ENCODE measurements at places on chromosomes 12 and 14.

GRCh38 chr14:100620255-100621100 is 33.3 kb upstream of the BEGAIN start:
- DNase-seq: no peak

GRCh38 chr14:100146531-100147091 is 12.8 kb downstream of the DEGS2 start:
- DNase-seq: no peak

DNA sequence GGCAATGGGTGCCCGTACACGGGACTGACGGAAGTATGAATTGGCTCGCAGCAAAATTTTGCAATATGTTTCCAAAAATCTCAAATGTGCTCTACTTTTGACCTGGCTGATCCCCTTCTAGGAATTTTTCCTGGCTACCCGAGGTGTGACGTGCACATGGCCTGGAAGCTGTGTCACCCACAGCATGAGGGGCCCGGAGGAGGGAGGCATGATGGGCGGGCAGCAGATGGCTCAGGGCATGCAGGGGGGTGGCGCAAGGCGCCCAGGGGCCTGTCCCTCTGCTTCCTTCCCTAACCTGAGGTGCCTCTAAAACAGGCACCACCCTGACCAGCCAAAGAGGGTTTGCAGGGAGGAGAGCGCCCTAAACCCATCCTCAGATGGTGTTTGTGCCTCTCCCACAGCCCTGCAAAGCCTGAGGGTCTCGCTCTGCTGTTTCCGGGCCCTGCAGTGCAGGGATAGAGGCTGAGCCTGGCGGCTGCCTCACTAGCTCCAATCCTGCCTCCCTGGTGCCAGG is 6.7 kb downstream of the GPR132 start:
- no peak for DNase-seq

DNA sequence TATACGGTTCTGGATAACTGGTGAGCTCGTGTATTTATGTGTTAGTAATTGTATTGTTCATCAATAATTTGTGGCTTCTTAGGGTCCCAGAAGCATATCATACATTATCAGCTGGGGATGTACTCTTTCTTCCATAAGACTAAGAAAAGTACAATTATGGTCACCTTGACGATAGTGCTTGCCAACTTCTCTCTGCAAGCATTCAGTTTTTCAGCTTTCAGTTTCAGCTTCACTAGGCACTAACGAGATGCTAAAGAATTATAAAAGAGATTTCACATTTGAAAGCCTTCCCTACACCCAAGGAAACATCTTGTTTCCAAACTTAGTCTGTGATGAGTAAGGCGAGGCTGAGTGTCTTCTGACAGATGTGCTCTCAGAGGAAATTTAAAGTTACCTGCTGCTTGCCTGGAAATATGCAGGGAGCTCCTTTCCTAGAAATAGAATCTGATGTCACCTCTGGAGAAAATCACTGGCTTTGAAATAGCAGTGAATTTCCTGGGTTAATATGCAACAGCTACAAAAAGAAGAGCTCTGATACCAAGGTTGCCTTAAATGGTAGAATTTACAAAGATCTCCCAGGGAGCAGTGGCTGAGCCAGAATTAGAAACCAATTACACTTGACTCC is 1419.9 kb upstream of the TMEM132C start:
- no peak for DNase-seq

- DNase-seq: no peak
Observed at GRCh38 chr12:3305464-3305863, 185.5 kb upstream of the PRMT8 start.

GRCh38 chr14:80977221-80977620 is 21.8 kb downstream of the TSHR start:
- DNase-seq: no peak

DNA sequence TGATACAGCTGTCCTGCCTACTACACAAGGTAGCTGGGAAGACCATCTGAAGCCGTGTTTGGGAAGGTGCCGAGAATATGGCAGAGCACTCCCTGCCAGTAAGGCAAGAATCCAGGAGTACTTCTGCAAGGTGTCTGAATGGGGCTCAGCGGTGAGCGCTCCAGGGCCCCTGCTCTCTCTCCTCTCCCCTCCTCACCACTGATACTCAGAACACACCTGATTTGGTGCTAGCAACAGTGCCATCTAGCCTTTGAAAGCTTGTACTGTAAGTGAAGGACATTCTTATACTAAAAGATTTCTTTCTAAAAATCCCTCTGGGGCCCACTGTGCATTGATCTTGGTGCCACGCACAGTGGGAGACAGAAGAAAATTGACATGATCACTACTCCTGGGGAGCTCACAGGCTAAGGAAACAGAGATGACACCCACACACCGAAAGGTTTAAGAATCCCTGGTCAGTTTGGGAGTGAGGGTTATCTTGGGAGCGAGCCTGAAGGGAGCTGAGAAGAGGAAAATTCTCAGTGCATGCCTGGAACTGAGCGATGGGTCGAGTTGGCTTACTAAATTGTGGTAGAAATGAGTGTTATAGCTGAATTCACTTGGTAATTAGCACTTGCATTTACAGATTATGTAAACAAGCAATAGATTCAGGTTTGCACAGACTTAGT is 216.9 kb downstream of the NTF3 start:
- peak; percentile 57 for DNase-seq

GRCh38 chr12:83817730-83818129 is 1094.9 kb downstream of the SLC6A15 start:
- no peak for DNase-seq

GRCh38 chr12:116559162-116559935 is at the start of gene MAP1LC3B2:
Gene MAP1LC3B2 (plus strand): TSS chr12:116559381. CDS start chr12:116575943, 16,562 bp downstream.
- peak; percentile 95 for DNase-seq

DNA sequence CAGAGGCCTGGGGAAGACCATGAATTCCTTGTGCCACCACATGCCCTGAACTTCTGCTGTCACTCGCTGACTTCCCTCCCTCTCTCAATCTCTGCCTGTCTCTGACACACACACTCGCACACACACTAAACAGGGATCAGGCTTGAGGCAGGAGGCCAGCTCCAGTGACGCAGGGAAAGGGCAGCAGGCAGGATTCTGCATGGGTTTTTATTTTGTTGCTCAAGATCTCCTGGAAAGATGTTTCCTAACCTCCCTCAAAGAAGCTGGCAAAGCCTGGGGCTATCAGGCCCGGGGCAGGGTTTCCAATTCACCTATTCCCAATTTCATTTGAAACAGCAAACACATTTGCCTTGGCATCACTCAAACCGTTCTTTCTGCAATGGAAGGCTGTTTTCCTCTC is 27.7 kb upstream of the PEX5 start:
- no peak for DNase-seq

DNA sequence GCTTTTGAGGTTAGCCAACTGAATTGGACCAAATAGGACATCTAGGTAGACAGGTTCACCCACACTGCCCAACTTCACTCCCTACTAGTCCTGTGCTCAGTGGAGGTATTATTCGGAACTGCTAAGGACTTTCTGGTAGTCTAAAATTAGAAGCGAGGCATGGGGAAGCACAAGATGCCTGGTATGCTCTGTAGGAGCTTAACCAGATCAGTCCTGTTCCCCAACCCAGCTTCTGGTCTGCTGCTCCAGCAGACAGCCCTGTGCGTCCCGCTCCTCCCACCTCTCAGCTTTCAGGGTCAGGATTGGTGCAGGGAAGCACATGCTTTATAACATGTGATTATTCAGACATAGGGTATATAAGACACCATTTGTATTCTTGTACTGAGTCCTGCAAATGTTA is 31.2 kb downstream of the PRB3 start:
- DNase-seq: no peak

DNA sequence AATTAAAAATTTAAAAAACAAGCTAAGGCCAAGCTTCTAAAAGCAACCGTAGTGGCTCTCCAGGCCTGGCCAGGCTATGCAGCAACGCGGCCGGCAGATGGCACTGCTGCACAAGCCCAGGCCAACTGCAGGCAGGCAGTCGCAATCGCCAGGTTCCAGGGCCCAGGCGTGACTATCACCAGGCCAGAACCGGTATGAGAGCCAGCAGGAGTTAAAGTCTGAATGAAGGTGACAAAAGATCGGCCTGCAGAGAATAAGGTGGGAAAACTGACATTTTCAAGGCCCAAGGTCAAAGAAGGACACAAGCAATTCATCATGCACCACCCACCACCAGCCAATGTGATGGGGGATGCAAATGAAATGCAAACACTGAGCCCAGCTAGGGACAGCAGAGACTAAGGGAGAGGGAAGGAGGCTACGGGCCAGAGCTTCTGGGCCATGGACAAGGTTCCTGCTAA is 43.6 kb upstream of the ANO2 start:
- DNase-seq: peak; percentile 79

DNA sequence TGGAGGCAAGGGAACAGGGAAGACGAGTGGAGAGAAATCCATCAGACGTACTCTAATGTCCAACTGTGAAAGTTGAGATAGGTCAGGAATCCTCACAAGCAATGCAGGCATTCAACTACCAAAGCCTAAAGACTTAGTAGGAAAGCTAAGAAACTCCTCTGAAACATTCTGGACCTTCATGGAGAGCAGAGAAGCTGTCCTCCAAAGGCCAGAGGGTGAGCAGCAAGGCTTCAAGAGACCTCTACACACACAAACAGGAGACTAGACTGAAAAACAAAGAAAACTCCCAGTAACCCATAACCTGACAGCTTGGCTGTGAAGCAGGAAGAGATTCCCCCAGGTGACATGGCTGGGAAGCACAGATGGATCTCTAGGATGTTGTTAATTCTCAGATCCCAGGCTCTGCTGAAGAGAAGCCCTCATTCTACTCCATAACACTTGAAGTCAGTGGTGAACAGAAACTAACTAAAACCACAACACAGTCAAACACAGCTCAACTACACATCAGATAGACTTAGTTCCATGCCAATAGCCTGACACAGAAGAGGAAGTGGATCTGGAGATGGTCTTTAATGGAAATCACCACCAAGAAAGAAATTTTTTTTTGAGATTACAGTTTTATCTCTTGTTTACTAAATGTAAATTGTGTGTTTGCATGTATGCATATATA is 23.2 kb upstream of the LYZ start:
- DNase-seq: no peak

GRCh38 chr12:53097564-53098353 is at the start of gene IGFBP6:
Gene IGFBP6 (plus strand): TSS chr12:53097667. CDS start chr12:53097718, 51 bp downstream.
- peak; percentile 87 for DNase-seq

DNA sequence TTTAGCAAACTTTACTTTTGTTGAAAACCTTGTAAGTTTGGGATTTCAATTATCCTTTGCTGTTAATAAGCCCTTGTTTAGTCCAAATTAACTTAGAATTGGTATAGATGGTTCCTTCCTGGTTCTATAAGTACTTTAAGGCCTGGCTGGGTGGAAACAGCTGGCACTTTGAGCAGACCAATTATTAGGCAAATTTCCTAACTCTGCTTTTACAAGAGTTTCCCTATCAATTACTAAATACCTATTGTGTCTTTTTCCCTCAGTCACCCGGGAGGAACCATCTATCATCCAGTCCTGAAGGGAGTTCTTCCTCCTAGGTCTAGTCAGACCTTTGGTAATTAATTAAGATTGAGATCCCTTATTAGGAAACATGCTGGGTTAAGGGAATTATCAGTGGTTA is 138.0 kb downstream of the SLC38A6 start:
- no peak for DNase-seq

- DNase-seq: peak; percentile 57
Observed at GRCh38 chr12:112868459-112869041, 38.2 kb upstream of the OAS1 start.

DNA sequence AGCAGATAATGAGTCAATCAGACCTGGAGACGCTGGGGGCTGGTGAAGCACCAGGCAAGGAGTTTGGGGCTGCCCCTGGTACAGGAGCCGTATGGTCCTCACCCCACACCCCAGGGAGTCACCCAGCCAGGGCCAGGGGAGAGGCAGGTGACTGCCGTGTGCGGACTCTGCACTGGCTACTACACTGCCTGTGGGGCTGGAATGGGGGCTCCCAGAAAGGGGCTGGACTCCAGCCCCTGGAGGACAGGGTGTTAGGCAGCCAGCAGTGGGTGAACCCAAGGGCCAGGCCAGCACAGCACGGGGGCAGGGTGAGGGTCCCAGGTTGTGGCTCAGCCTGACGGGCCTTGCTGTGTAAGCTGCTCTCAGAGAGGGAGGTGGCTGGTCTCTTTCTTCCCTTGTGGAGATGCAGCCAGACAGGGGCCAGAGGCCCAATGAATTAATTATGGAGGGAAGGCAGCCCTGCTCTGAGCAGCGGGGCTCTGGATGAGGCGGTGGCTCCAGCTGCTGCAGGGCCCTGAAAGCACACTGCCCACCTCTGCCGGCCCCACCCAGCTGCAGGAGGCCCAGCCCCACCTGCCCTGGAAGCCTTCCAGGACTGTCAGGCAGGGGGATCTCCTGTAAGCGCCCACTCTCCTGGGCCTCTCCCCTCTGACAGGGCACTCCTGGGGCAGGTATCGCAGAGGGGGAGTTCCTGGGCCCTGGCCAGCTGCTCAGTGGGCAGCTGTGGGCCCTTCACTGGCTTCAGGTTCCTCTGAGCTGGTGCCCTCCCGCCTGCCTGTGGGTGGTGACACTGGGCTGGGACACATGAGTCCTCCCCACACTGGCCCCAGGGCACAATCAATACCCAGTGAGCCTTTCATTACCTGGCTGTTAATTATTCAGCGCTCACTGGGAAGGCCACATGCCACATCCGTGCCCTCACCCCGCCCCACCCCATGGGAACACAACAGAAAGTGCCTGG is 142.5 kb upstream of the C14orf180 start:
- no peak for DNase-seq

- no peak for DNase-seq
Observed at GRCh38 chr12:57672801-57673200, 21.1 kb upstream of the OS9 start.

GRCh38 chr12:39161465-39162085 is 256.2 kb upstream of the CPNE8 start:
- DNase-seq: no peak

DNA sequence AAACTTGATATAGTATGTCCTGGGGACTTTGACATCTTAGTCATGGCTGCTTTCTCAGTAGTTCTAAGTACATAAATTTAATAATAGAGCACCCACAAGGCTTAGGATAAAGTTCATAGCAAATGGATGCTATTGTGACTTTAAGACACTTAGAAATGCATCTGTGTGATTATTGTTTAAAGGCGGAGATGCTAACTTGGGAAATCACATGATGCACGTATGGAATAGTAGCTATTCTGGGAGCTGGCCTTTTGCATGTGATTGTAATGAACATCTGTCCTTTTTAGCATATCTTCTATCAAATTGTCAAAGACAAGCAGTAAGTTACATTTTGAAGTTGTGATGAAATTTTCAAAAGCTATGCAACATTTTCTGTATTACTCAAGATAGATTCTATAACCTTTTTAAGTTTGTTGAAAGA is 46.7 kb upstream of the ATP2A2 start:
- no peak for DNase-seq

DNA sequence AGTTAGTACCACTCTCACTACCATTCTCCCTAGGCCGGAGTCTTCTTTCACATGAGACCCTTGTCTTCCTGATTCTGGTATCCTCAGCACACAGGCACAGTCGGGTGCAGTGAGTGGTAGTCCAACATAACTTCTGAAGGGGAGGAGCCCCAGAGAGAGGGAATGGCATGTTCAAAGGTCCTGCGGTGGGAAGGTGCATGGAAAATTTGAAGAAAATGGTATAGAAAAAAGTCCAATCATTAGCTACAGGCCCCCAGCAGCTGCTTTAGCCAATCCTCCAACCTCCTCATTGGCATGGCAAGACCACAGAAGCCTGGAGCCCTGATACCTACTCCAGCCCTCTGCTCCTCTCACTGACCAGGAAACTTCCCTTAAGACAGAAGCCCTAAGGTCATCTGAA is 96.6 kb downstream of the ZFP36L1 start:
- DNase-seq: no peak

GRCh38 chr14:74402401-74403251 is 23.4 kb downstream of the SYNDIG1L start:
- DNase-seq: peak; percentile 31

All from RPMI8226 (cell line).